ENCODE measurements at places on chromosomes 5 and 9. TPM values are rescaled to one million over a fixed set of nuclear protein-coding genes. Genes with fewer than 3 reads are reported as not detected.

Gene PSMB7
- total RNA-seq: 56.9 TPM

Gene FGF1
- total RNA-seq: not detected

Gene CDC25C
- not detected for total RNA-seq

Gene PALM2AKAP2
- not detected for total RNA-seq

Gene NEUROG1
- total RNA-seq: not detected

Gene SLC9A3
- total RNA-seq: 2.8 TPM

Gene FBXW5
- 123 TPM for total RNA-seq

Gene TEX48
- total RNA-seq: not detected

DNA sequence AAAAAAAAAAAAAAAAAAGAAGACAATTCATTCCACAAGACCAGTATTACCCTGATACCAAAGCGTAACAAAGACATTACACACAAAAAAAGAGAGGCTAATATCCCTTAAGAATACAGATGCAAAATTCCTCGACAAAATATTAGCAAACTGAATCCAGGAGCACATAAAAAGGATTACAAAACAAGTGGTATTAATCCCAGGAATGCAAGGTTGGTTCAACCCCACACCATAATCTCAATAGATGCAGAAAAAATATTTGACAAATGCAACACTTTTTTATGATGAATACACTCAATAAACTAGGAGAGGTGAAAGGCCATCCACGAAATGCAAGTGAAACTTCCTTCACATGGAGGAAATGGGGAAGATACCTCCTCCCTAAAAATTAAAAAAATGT, 80.1 kb upstream of the TLR4 start:
- H3K27me3 ChIP-seq: no peaks in the 10 kb centered on the region
- H3K36me3 ChIP-seq: no peaks in the 10 kb centered on the region
- DNase-seq: no peak
- no peak overlapping the region for H3K27ac ChIP-seq

DNA sequence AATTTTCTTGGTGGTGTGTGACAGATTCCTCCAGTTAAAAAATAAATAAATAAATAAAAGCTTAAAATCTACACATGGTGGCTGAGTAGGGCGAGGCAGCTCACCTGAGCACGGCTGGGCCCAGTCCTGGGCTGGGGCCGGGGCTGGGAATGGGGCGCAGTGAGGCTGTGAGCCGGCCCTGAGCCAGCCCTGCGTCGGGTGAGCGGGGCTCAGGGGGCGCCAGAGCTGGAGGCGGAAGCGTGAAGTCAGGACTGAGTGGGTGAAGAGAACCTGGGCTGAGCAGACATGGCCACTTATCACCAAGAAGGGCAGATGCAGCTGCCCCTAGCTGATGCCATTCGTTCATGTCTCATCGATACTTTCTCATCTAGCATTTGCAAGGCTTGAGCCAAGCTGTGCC, 22.8 kb upstream of the DTWD2 start:
- H3K27ac ChIP-seq: no peak overlapping the region
- H3K4me3 ChIP-seq: no peak overlapping the region
- H3K4me1 ChIP-seq: no peaks in the 10 kb centered on the region
- H3K27me3 ChIP-seq: no peaks in the 10 kb centered on the region
- no peak for DNase-seq
- H3K36me3 ChIP-seq: no peaks in the 10 kb centered on the region

GRCh38 chr9:74935008-74935407, 17.7 kb downstream of the C9orf40 start:
- no peaks in the 10 kb centered on the region for H3K4me1 ChIP-seq
- no peaks in the 10 kb centered on the region for H3K36me3 ChIP-seq
- H3K27me3 ChIP-seq: no peaks in the 10 kb centered on the region
- DNase-seq: no peak

DNA sequence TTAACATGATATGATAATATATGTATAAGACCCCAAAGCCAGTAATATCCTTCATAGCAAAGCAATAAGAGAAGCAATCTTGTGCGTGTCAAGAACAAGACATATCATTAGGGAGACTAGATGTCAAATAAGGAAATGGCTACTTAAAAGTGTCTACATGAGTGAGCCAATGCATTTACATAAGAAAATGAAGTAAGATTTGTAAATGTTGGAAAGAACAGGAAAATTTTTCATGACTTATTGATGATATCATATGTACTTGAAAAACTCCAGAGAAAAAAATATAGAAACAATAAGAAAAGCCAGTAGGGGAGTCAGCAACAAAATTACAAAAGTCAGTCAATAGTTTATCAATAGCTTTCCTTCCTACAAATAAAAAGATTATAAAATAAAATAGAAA, 13.8 kb upstream of the MCTP1 start:
- H3K36me3 ChIP-seq: no peaks in the 10 kb centered on the region
- no peaks in the 10 kb centered on the region for H3K27me3 ChIP-seq
- H3K4me3 ChIP-seq: no peak overlapping the region
- no peaks in the 10 kb centered on the region for H3K4me1 ChIP-seq

GRCh38 chr5:35163710-35164033, 66.6 kb downstream of the PRLR start:
- H3K4me3 ChIP-seq: no peak overlapping the region
- H3K4me1 ChIP-seq: no peaks in the 10 kb centered on the region
- DNase-seq: no peak
- H3K27ac ChIP-seq: no peak overlapping the region
- no peaks in the 10 kb centered on the region for H3K36me3 ChIP-seq
- H3K27me3 ChIP-seq: no peaks in the 10 kb centered on the region

DNA sequence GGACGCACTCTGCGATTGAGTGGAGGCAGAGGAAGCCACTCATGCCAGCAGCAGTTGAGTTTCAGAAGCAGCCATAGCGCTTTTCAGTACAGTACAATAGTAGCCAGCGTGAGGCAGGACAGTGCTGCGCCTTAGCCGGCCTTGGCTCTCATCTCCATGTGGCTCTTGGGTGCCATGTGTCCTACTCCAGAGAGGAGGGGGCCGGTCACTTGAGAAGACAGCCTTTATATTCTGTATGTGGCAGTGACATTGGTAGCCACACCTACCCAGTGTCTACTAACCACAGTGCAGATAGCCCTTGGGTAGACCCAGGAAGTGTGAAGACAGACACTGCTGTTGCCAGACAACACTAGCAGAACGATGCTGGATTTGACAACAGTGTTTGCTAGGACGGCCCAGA, 42.3 kb downstream of the FAM78A start:
- H3K27me3 ChIP-seq: no peaks in the 10 kb centered on the region
- H3K4me3 ChIP-seq: no peak overlapping the region
- no peaks in the 10 kb centered on the region for H3K36me3 ChIP-seq
- H3K4me1 ChIP-seq: peaks cover 60% of the 10 kb centered on the region
- peak; percentile 41 for DNase-seq

DNA sequence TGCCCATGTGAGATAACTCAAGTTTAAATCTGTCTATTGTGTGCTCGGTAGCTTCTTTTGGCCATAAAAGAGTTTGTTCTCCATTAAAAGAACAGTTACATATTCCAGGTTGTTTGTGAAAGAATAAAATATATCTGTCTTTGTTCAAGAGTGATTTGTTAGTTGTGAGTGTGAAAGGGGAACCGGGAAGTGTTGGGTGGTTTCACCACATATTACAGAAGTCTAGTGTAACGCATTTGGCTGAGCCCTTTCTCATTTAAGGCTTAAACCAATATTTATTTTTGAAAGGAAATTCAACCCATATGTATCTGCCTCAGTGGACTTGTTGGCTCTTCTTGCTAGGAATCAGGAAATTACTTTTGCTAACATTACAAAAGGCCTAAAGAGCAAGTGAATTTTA, 54.1 kb upstream of the DMRTA1 start:
- H3K4me3 ChIP-seq: no peak overlapping the region
- no peak for DNase-seq
- no peaks in the 10 kb centered on the region for H3K4me1 ChIP-seq
- H3K27ac ChIP-seq: no peak overlapping the region
- no peaks in the 10 kb centered on the region for H3K36me3 ChIP-seq
- no peaks in the 10 kb centered on the region for H3K27me3 ChIP-seq

DNA sequence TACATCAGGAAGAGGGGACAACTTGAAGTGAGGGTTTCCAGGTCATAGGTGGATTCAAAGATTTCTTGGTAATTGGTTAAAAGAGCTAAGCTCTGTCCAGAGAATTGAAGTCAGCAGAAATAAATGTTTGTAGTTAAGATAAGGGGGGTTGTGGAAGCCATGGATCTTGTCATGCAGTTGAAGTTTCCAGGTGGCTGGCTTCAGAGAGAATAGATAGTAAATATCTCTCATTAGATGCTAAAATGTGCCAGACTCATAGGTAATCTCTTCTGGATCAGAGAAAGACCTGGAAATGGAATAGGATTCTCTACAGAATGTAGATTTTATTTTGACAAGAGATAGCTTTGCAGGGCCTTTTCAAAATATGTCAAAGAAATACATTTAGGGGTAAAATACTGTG, 491.7 kb downstream of the PRR16 start:
- no peak overlapping the region for H3K4me3 ChIP-seq
- no peaks in the 10 kb centered on the region for H3K27me3 ChIP-seq
- DNase-seq: no peak
- no peaks in the 10 kb centered on the region for H3K4me1 ChIP-seq
- H3K27ac ChIP-seq: no peak overlapping the region
- no peaks in the 10 kb centered on the region for H3K36me3 ChIP-seq

DNA sequence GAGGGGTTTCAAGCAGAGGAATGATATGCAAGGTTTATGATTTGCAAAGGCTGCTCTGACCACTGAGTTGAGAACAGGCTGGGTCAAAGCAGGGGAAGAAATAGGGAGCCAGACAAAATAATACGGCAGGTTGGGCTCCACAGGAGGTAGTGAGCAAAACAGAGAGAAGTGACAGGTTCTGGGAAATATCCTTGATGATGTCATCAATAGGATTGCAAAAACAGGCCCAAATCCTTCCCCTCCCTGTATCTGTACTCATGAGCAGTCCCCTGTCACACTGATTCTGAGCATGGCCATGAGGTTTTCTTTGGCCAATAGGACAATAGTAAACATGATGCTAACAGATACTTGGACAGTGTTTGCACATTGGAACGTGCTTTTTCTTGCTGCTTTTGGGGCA, 471.8 kb upstream of the BRINP1 start:
- DNase-seq: no peak
- H3K4me3 ChIP-seq: no peak overlapping the region
- no peak overlapping the region for H3K27ac ChIP-seq

- H3K4me1 ChIP-seq: no peaks in the 10 kb centered on the region
- H3K27me3 ChIP-seq: no peaks in the 10 kb centered on the region
- H3K4me3 ChIP-seq: no peak overlapping the region
Measured at GRCh38 chr9:116209414-116210116, 56.0 kb downstream of the PAPPA start.

DNA sequence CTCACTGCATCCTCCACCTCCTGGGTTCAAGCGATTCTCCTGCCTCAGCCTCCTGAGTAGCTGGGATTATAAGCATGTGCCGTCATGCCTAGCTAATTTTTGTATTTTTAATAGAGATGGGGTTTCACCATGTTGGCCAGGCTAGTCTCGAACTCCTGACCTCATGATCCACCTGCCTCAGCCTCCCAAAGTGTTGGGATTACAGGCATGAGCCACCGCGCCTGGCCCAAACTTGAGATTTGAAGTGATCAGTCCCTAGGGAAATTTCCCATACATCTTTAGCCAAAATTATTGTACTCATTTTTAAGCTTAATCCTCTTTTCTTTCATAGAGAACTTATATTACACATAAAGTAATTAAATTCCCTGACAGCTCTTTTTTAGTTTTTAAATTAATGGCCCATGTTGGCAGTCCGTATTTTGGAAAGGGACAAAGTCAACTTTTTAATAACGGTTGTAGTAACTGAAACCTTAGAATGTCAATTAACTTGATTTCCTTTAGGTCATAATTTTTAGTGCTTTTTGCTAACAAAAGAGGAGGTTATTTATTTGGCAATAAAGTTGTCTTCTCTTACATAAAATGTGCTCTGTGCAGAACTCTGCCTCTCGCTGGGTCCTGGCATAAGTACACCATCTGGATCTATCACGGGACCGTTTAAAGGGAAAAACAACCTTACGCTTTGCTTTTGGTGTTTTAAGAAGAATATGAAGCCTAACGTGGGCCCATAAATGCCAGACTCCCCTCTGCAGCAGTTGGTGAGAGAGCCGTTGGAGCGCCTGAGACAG, 142.3 kb upstream of the OTULINL start:
- no peak overlapping the region for H3K4me3 ChIP-seq
- H3K4me1 ChIP-seq: no peaks in the 10 kb centered on the region
- no peak for DNase-seq
- no peaks in the 10 kb centered on the region for H3K27me3 ChIP-seq
- H3K27ac ChIP-seq: no peak overlapping the region

DNA sequence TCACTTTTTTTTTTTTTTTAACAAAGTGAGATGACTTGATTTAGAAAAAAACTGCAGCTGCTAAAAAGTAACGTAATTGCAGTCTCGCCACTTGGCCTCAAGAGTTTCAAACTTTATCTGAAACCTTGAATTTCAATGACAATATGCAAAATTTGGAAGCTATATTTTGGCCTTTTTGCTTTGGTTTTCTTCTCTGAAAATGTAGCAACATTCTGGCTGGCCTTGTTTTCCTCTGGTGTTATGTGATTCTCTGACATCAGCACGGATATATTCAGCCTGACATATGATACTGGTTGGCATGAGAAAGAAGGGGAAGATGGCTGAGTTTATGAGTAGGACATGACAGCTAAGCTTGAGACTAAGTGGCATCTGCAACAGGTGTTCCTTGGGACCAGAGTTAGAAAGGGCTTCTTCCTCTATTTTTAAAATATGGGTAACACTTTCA, 136.5 kb downstream of the MEF2C start:
- H3K4me1 ChIP-seq: peaks cover 2% of the 10 kb centered on the region
- no peaks in the 10 kb centered on the region for H3K27me3 ChIP-seq
- no peaks in the 10 kb centered on the region for H3K36me3 ChIP-seq
- DNase-seq: no peak
- no peak overlapping the region for H3K27ac ChIP-seq

GRCh38 chr9:130576176-130576575, 3.2 kb upstream of the FUBP3 start:
- no peak overlapping the region for H3K27ac ChIP-seq
- no peaks in the 10 kb centered on the region for H3K36me3 ChIP-seq
- H3K27me3 ChIP-seq: no peaks in the 10 kb centered on the region

DNA sequence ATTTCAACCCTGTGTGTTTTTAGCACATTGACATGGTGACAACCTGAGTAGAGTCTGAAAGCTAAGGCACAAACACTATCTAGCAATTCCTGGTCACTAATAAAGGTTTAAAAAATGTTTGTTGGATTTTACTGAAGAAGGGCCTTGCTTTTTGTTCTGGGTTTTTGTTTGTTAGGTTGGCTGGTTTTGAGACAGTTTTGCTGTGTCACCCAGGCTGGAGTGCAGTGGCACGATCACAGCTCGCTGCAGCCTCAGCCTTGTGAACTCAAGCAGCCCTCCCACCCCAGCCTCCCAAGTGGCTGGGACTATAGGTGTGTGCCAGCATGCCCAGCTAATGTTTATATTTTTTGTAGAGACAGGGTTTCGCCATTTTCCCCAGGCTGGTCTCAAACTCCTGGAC, 39.0 kb downstream of the PRKACG start:
- peaks cover 14% of the 10 kb centered on the region for H3K4me1 ChIP-seq
- H3K27me3 ChIP-seq: no peaks in the 10 kb centered on the region
- no peak overlapping the region for H3K4me3 ChIP-seq
- H3K27ac ChIP-seq: no peak overlapping the region
- H3K36me3 ChIP-seq: no peaks in the 10 kb centered on the region
- DNase-seq: no peak

- no peak overlapping the region for H3K4me3 ChIP-seq
- DNase-seq: no peak
- H3K27ac ChIP-seq: no peak overlapping the region
- peaks cover 8% of the 10 kb centered on the region for H3K27me3 ChIP-seq
- H3K4me1 ChIP-seq: peaks cover 6% of the 10 kb centered on the region
Measured at GRCh38 chr5:90562341-90562740, 3.7 kb downstream of the ADGRV1 start.
